Fibroblast of skin of right biceps (primary cell): ENCODE measurements at places on chromosomes 5 and 9.
A peak's percentile ranks its signal among the peaks of the same experiment; 100 is the strongest.

GRCh38 chr5:67548520-67549295 is 352.1 kb upstream of the CD180 start:
- no peak for DNase-seq

DNA sequence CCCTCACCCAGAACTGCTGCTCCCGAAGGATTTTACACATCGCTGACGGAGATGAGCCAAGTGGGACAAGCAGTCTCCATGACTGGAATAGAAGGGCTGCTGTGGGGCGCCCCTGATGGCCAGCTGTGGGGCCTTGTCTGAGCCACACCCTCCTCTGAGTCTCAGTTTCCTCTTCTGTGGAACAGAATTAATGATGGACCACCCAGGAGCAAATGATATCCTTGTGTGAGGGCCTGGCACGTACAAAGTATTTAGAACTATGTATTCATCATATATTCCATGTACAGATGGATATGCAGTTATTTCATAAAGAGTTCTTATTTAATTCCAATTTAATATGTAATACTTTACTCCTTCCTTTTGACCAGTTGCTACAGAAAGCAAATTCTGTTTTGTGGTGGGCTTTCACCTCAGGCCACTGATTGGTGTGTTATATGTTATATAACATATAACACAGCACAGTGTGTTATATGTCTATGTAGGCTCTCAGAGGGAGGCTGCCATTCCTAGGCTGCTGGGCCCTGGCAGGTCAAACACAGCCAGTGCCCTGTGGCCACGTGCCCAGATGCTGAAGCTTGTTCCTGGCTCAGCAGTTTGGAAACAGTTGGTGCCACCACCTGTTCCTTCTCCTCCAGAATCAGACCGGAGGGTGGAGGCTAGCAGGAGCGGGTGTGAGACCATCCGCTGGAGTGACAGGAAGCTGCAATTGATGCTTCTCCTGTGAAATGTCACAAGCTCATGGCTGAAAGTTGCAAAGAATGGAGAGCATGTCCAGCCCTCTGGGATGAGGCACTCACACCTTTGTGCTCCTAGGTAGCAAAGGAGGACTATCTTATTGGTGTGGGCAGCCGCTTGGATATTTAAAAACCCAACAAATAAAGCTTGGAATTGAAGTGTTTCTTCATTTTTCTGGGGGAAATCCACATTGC is 4.4 kb upstream of the FGD3 start:
- DNase-seq: no peak

- DNase-seq: peak; percentile 40
Observed at GRCh38 chr9:83986765-83987401, 6.3 kb downstream of the RMI1 start.

DNA sequence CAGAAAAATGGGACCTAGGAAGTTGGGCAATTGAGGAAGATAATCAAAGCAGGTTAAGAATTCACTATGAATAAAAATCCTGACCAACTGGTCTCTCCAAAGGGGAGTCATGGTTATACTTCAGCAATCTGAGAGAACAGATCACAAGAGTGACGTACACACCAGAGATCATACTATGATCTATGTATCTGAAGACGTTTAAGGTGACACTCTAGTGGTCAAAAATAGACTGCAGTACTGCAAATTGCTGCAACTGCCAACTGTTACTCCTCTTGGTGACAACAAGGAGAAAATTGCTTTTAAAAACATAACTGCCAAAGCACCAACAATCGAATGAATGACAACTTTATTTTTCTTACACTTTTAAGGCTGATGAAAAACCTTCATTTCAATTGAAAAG is 4.9 kb downstream of the AK6 start:
- no peak for DNase-seq

DNA sequence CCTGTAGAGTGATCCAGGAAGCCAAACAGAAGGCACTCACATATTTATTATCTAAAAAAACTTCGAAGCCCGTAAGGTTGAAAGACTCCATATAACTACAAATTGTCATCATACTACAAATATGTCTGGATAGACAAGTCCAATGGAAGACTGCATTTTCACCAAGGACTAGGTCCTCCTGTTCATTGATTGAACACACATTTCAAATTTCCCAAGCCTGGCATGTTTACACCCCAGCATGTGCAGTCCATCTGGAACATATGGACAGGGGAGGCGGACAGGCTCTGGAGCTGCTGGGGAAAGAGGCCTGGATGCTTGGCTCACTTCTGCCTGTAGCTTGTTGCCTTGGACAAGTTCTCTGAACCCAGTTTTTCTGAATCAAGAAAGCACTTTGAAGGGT is 378.7 kb downstream of the ENC1 start:
- no peak for DNase-seq

DNA sequence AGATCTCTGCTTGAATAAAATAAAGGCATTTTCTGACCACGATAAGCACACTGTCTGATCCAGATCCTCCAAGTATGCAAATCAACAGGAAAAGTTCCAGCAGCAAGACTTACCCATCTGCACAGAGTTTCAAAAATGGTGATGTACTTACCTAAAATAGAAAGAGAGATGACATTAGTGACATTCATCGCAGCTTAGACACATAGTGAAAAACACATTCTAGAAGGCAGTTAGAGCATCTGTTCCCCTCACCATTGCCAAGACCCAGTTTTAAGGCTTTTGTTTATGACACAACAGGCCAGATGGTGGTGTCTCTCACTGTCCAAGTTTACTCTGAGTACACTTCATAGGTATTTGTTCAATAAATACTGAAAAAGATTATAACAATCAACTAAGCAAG is 207.7 kb downstream of the PDE4D start:
- no peak for DNase-seq

DNA sequence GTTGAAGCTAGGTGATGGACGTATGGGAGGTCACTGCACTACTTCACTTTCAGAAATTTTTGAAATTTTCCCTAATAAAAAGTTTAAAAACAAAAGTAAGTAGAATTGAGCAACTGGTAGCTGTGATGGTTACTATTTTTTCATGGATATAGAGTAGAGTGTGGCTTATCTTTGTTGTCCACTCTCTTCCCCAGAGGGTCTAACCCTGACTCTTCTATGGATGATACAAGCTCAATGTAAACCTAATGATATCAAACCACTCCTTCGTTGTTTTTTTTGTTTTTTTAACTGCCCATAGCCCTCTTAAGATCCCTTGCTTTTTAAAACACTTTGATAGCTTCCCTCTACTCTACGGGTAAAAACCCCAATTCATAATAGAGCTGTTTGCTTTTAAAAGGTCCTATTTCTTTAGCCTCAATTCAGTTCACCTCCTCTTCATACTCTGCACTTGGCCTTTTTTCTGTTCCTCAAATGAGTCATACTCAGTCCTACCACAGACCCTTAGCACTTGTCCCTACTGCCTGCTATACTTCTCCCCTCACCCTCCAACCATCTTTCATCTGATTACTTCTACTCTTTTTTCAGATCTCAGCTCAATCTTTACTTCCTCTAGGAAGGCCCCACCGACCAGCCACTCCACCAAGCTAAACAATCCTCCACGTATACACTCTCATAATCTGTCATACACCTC is 2.6 kb downstream of the HDAC3 start:
- DNase-seq: no peak

DNA sequence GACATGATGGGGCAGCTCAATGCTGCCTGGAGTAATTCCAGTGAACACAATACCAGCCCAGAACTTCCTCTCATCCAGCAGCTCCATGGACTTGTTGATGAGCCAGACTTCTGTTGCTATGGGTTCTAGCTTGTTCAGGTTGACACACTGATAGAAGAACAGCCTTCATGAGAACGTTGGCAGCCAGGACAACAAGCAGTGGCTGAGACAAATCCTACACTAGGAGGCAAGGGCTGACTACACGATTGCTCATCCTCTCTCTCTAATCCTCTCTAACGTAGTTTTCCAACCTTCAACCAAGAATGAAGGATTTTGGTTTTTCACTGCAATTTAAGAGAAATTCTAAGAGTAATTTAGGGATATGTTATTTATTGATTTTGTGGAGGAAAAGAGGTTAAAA is 67.8 kb downstream of the NIPSNAP3B start:
- DNase-seq: peak; percentile 82

- DNase-seq: peak; percentile 49
Observed at GRCh38 chr9:127741831-127742434, 6.8 kb upstream of the TOR2A start.

DNA sequence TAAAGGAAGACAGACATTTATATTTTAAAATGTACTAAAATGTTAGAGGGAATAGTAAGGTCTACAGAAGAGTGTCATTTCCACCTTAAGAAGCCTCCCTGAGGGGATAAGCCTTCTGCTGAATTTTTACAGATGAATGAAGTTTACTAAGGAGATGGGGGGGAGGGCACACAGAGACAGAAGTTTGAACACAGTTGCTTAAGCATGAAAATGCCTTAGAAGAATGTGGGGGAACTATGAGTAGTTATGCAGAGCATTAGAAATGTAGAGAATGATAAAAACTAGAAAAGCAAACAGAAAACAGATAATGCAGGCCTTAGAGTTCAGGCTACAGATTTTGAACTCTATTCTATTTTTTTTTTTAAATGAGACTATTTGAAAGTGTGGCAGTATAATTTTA is 232.2 kb upstream of the VLDLR start:
- DNase-seq: no peak

DNA sequence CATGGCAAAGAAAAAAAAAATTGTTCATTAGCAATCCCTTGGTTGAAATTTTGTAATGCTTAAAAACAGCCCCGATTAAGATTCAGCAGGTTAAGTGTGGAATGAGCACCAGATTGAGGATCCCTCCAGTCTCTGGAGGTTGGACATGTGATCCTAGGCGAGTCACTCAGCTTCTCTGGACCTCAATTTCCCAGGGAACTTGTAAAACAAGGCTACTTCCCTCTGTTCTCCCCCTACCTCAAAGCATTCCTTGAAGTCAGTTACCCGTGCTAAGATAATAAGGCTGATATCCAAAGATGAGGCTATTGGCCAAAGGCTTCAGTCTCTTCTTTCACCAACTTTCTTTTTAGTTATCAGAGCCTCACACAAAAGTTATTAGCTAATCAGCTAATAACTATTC is 2.9 kb downstream of the KLHL3 start:
- DNase-seq: no peak

- DNase-seq: no peak
Observed at GRCh38 chr5:180082633-180083420, 11.3 kb upstream of the RNF130 start.

- peak; percentile 78 for DNase-seq
Observed at GRCh38 chr5:10635257-10635866, 71.5 kb downstream of the ANKRD33B start.

GRCh38 chr5:137734331-137734730 is 1.6 kb downstream of the KLHL3 start:
- no peak for DNase-seq

DNA sequence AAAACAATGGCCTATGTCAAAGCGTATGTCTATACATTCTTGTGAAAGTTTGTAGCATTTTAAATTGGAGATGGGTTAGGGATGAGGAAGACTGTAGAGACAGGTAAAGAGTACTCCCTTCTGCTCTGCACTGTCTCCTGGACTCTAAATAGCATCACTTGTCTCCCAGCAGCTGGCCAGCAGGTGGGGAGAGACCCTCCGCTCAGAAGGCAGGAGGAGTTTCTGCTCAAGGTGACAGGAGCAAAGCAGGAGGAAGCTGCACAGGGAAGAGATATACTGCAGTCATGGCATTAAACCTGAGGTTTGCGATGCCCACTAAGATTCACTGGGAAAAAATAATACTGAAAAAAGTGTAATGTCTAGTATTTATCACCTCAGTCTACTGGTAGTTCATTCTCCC is 10.7 kb upstream of the ASTN2 start:
- no peak for DNase-seq

DNA sequence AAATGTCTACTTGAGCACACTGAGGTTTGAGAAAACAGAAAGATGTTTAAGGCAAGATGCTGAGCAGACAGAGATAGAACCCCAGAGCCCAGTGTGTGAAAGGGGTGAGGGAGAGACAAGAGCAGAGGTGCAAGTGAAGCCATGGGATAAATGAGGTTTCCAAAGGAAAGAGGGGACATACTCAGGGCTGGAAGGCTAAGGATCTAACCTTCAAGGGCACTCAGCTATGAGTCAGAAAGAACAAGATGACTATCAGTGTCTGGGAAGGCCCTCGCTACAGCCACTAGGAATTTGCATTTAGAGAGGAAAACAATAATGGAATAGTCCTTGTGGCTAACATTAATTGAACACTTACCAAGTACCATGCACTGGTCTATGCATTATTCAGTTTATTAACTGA is 113.7 kb downstream of the HTR4 start:
- no peak for DNase-seq

DNA sequence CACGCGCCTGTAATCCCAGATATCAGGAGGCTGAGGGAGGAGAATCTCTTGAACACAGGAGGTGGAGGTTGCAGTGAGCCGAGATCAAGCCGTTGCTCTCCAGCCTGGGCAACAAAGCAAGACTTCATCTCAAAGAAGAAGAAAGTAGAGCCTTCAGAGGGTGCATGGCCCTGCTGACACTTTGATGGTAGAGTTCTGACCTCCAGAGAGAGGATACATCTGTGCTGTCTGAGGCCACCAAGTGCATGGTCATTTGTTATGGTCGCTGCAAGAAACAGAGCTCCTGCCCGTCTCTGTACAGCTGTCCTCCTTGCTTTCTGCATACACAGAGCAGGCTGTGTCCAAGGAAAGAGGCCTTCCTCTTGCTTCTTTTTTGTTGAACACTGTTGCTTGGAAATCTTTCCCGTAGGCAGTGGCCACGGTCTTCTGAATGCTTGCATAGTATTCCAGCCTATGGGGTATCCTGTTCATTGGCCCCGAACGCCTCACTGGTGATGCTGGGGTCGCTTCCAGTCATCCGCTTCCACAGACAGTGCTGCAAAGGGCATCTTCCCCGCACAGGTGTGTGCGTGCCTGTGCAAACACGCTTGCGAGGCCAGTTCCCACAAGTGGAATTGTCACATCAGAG is 36.8 kb upstream of the UNC5A start:
- no peak for DNase-seq
